ENCODE measurements at places on chromosomes 4 and X. TPM values are rescaled to one million over a fixed set of nuclear protein-coding genes. Genes with fewer than 3 reads are reported as not detected.

- H3K27me3 ChIP-seq: no peaks in the 10 kb centered on the region
- peak overlapping the region; percentile 87 for H3K27ac ChIP-seq
- H3K4me1 ChIP-seq: peaks cover 72% of the 10 kb centered on the region
- H3K36me3 ChIP-seq: peaks cover 45% of the 10 kb centered on the region
Observed at GRCh38 chr4:2935762-2936743, 27.2 kb downstream of the NOP14 start.

DNA sequence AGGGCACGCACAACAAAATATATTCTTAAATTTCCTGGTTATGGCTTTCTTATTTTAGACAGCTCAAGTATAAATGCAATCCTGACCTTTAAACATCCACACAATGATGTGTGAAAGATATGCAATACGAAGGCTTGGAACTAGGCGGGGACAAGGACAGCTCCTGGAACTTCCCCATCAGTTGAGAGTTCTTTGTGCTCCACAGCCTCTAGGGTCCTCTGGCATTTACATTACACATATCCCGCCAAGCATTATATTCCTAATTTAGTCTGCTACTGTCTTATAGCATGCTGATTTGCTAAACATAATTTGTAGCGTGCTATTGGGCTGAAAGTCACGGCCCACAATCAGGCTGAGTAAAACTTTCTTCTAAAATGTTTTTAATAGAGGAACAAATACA is 74.4 kb downstream of the FTHL17 start:
- no peaks in the 10 kb centered on the region for H3K27me3 ChIP-seq
- H3K4me1 ChIP-seq: no peaks in the 10 kb centered on the region
- H3K36me3 ChIP-seq: no peaks in the 10 kb centered on the region
- DNase-seq: no peak
- H3K4me3 ChIP-seq: no peak overlapping the region

GRCh38 chr4:60506061-60506460 is 694.1 kb upstream of the ADGRL3 start:
- H3K27me3 ChIP-seq: no peaks in the 10 kb centered on the region
- H3K36me3 ChIP-seq: no peaks in the 10 kb centered on the region
- no peak overlapping the region for H3K27ac ChIP-seq
- H3K4me1 ChIP-seq: no peaks in the 10 kb centered on the region
- DNase-seq: no peak
- H3K4me3 ChIP-seq: no peak overlapping the region

FDCSP gene
- not detected for total RNA-seq

DNA sequence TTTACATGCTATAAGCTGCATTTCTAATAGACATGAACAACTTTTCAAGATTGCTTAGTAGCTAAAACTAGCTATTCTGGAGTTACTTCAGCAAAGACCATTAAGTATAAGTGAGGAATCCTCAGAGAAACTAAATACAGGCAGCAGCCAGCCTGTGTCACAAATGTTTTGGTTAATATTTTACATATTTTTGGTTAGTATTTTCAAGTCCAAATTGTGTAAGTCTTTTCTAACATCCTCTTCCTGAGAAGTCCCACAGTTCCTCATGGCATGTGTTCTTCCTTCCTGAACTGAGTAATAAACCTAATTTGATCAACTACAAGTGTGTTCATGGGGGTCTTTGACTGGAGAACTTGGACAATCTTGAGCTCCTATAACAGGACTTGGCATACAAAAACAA is 42.4 kb upstream of the MCF2 start:
- DNase-seq: no peak
- no peak overlapping the region for H3K27ac ChIP-seq
- H3K4me1 ChIP-seq: no peaks in the 10 kb centered on the region
- peaks cover 17% of the 10 kb centered on the region for H3K36me3 ChIP-seq
- H3K4me3 ChIP-seq: no peak overlapping the region
- H3K27me3 ChIP-seq: no peaks in the 10 kb centered on the region

- H3K27ac ChIP-seq: no peak overlapping the region
- H3K4me1 ChIP-seq: no peaks in the 10 kb centered on the region
- no peak overlapping the region for H3K4me3 ChIP-seq
- DNase-seq: no peak
- H3K36me3 ChIP-seq: no peaks in the 10 kb centered on the region
Observed at GRCh38 chrX:97389761-97390192, 506.1 kb downstream of the RPA4 start.

GRCh38 chrX:39779952-39780783 is 317.6 kb downstream of the BCOR start:
- H3K36me3 ChIP-seq: no peaks in the 10 kb centered on the region
- DNase-seq: no peak
- H3K27ac ChIP-seq: no peak overlapping the region
- H3K4me3 ChIP-seq: no peak overlapping the region

CCDC149 gene
- total RNA-seq: 0.25 TPM

DNA sequence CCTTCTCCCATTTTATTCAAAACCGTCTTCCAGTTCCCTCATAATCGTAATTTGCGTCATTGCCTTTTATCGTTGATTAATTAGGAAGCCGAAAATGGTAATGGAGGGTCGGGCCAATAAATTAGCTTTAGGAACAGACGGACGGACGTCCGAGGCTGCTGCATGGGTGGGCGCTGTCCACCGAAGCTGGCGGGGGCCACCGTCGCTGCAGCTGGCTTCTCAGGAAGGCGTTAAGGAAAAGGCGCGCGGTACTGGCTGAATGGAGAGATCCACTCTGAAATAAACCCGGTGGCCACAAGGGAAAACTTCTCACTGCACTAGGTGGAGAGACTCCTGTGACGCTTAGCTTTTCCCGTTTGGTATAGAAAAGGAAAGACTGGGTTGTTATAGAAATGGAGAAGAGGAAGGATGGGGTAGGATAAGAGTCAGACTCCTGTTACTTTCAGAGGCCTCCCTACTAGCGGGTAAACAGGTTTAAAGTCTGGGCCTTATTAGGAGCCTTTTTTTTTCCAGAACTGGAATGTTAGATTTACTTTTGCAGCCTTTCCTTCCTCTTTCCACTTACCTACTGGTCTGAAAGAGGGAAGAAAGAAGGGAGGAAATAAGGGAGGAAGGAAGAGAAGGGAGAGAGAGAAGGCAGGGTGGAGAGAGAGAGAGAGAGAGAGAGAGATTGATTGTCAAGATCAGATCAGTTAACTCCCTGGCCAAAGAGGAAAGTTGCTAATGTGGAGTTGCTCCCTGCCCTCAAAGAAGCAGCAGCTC is 11.3 kb upstream of the PRDM8 start:
- peak overlapping the region; percentile 88 for H3K4me3 ChIP-seq
- peaks cover 41% of the 10 kb centered on the region for H3K4me1 ChIP-seq
- DNase-seq: no peak
- H3K36me3 ChIP-seq: no peaks in the 10 kb centered on the region
- H3K27ac ChIP-seq: no peak overlapping the region
- H3K27me3 ChIP-seq: no peaks in the 10 kb centered on the region

All from CD4-positive, alpha-beta T cell (primary cell).